Stimulated activated naive B cell treated with anti-CD40 and anti-IgM and Interleukin-4, amounts not matched to agents 10 μg/mL and 1 μg/mL and 100 μg/mL, for 72 hours (primary cell): ENCODE measurements at places on chromosomes 3 and 15.

DNA sequence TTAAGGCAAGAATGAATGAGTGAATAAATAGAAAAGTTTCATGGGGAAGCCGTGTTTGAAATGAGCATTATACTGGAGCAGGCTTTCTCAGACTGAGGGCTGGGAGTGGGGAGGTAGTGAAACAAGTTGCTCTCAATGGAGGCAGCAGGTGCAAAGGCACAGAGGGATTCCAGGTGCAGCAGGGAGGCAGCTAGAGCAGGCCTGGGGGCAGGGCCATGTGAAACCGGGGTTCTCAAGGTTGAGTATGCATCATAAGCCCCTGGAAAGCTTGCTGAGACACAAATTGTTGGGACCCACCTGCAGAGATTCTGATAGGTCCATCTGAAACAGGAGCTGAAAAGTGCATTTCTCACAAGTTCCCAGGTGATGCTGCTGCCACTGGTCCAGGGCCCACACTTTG lies 45.3 kb downstream of the BFSP2 start:
- no peak for DNase-seq

- DNase-seq: no peak
Measured at GRCh38 chr15:68526269-68526668, 52.5 kb upstream of the CORO2B start.

GRCh38 chr3:8978551-8978950 lies 15.3 kb upstream of the RAD18 start:
- DNase-seq: no peak

DNA sequence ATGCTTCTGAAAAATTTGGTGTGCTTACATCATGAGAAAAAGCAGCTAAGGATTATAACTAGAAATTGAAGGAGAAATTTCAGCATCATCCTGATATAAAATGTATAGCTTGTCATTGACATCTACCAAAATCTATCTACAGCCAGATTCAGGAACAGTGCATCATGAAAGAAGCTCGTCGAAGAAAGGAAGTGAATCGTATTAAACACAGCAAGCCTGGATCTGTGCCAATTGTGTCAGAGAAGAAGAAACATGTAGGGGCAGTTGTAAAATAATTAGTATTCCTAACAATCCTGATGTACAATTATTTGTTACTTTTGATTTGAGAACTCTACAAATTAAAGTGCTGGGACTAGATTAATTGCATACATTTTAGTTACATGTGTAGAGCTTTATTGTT lies 37.2 kb downstream of the AP4E1 start:
- no peak for DNase-seq

DNA sequence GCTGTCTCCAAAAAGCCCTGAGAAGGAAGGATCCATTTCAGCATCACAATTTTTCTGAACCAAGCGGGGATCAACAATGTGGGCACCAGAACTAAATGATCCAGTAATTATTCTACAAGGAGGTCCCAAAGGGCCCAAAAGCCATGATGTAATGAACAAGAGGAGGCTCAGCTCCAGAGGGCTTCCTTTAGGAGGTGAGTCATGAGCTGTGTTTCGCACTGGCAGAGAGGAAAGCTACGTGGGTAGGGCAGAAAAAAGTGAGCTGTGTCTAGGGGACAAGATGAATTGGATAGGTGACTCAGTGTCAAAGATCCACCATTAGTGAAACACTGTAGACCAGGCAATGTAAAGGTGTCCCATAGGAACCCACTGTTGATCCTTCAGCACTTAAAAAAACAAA lies 113.4 kb downstream of the RORA start:
- no peak for DNase-seq

DNA sequence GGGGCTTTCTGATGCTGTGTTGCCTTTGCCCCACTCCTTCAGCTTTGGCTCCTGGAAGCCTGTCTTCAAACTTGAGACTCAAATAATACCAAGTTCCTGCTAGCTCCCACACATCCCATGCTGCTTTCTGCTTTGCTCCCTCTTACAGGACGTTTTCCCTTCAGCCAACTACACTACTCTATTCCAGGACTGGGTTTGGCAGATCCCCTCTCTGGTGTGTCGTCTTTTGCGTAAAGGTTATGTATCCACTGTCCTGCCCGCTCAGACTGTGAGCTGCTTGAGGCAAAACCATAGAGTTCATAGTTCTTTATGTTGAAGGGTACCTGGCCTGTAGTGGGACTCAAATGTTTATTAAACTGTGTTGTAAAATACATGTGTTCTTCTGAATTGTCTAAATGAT lies 25.4 kb downstream of the PPP2R3A start:
- DNase-seq: no peak

GRCh38 chr3:130700541-130700940 lies 46.1 kb downstream of the PIK3R4 start:
- DNase-seq: no peak

GRCh38 chr3:67832817-67833216 lies 178.4 kb upstream of the SUCLG2 start:
- DNase-seq: no peak

DNA sequence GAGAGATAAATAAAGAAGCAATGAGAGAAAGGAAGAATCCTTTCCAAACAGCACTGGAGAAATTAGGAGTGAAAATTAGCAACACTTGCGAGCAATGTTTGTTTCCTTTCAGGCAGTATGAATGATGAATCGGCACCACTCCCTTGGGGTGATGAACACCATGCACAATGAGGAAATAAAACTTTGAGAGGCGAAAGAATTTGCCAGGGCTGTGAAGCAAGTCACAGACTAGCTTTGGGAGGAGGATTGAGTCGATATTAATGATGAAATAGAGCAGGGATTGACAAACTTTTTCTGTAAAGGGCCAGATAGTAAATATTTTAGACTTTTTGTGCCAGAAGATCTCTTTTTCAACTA lies 237.7 kb downstream of the AGBL1 start:
- no peak for DNase-seq

- DNase-seq: no peak
Measured at GRCh38 chr15:93152360-93152759, 63.3 kb upstream of the RGMA start.

GRCh38 chr3:15064299-15064834 lies 748 bp downstream of the MRPS25 start:
- DNase-seq: no peak
